ENCODE measurements at places on chromosomes 1 and 21. TPM values are rescaled to one million over a fixed set of nuclear protein-coding genes. Genes with fewer than 3 reads are reported as not detected.

Gene ADAM30
- total RNA-seq, result not detected

Gene SAMD13
- 0.65 TPM for total RNA-seq

Gene MEF2D
- 34.1 TPM for total RNA-seq

Gene KRTAP11-1
- total RNA-seq, result not detected

Gene FALEC
- total RNA-seq, result not detected

Gene PLXNA2
- total RNA-seq, result 0.86 TPM
